ENCODE measurements at places on chromosomes 13 and 19.

- DNase-seq = no peak
Measured at GRCh38 chr13:55199134-55199533, 1941.6 kb upstream of the PRR20A start.

- DNase-seq = no peak
Measured at GRCh38 chr13:31957772-31958171, 73.8 kb upstream of the FRY start.

DNA sequence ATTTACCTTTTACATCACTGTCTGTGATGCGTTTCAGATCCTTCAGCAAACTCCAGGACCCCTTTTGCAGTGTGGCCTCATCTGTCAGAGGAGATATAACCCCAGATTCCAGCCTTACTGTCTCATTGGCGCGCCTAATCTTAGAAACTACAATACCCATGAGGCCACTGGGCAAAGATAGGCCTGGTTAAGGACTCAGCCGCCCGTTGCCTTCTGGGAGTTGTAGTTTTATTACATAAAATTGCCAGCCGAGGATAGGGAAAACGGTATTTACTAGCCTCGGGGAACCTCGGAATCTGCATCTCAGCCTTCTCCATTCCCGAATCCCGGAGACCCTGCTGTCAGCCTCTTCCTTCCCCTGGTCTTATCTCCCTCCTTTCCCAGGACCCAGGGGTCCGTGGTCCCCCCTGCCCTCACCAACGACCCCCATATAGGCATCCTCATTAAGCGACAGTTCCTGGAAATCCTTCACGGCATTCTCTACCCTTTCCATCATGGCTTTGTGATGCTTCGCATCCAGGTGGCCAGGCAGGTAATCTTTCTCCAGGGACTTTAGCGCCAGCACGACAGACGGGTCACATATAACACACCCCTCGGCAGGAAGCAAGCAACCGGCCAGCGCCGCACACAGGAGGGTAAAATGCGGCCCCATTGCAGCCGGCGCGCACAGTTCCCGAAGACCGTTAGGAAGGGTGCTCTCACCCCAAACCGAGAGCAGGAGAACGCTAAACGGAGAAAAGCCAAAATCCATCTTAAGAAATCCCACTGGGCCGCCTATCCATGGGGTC lies 1.3 kb downstream of the IZUMO1 start:
- peak; percentile 25 for DNase-seq

DNA sequence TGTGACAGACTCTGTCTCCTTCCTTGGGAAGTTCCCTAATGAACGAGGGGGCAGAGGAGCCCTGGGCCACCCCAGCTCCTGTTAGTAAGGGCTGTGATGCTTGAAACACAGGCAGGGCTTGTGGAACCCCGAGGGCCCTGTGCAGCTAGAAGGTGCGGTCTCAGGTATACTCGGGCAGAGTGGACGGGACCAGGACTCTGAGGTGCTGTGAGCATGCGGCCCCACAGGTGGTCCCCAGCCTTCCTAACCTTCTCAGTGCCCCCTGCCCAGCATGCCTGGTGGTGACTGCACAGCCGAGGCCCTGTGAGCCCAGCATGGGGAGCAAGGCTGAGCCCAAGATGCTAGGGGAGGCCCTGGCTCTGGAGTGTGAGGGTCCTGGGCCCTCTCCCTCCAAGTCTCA lies 4.0 kb upstream of the SIGLEC8 start:
- no peak for DNase-seq

DNA sequence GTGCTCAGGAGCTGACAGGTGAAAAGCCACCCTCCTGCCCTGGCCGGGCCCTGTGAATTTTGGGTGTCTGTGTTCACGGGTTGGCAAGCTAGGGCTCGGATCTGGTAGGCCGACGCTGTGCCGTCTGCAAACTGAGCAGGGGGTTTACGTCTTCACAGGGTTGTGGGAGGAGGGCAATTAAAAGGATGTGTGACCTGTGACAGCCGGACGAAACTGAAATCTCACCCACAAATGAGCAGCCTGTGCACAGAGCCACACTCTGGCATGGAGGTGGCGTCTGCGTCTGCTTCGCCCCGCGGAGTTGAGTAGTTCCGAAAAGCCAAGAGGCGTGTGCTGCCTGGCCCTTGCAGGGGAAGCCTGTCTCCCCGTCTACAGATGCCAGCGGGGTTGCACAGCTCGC lies 117.3 kb downstream of the KDM4B start:
- DNase-seq = no peak

DNA sequence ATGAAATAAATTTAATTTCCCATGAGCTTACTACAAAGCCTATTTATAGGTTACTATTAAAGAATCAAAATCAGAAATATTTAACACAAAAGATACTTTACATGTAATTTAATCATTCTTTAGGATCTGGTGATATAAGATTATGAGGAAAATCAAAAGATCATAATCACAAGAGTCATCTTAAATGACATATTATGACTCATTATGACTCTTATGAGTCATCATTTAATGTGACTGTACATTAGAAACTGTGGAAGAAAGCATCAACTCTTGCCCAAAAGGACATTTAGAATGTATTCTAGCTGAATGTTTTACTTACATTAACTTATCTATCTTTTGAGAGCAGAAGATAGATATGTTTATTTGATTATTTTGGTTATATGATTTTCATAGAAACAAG lies 458.6 kb downstream of the DCT start:
- no peak for DNase-seq

- DNase-seq = no peak
Measured at GRCh38 chr13:46332772-46333171, 54.3 kb downstream of the RUBCNL start.

- DNase-seq = no peak
Measured at GRCh38 chr13:95233026-95233635, 68.1 kb downstream of the ABCC4 start.

DNA sequence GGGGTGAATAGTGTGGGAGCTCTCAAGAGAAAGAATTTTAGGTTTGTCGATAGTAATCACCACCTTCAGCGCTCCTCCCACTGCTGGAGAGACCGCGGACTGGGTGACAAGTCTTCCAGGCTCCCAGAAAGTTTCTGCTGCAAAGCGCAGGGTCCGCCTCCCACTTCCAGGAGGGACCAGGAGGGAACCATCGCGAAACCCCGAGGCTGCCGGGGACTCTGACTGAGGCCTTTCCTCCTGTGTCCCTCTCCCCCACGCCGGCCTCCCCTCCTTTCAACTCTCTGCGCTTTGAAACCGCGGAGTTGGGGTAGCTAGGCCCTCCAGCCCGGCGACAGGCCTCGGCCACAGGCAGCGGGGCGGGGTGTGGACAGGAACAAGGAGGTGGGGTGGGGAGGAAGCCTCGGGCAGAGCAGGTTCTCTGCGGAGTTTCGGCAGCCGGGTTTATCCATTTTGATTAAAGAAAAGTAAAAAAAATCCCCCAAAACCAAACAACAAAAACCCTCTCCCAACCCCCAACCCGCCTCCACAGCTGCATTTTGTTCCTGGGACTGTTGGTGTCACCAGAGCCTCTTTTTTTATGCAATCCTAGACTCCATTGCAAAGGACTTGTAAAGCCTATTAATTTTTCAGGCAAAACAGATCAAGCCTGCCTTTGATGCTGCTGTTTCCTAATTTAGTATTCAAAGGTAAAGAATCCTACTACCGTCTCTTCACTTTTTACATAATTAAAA lies 157.2 kb downstream of the TM9SF2 start:
- DNase-seq = peak; percentile 26

DNA sequence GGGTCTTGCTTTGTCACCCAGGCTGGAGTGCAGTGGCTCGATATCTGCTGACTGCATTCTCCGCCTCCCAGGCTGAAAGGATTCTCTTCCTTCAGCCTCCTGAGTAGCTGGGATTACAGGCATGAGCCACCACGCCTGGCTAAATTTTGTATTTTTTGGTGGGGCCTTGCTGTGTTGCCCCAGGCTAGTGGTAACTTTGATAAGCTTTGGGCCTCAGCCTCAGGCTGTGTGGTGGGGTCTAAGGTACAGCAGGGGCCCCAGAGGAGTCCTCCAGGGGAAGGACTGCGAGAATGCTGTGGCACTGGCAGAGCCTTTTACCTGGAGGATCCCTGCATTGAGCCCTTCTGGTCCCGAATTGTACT lies 7.2 kb downstream of the DOT1L start:
- DNase-seq = no peak

DNA sequence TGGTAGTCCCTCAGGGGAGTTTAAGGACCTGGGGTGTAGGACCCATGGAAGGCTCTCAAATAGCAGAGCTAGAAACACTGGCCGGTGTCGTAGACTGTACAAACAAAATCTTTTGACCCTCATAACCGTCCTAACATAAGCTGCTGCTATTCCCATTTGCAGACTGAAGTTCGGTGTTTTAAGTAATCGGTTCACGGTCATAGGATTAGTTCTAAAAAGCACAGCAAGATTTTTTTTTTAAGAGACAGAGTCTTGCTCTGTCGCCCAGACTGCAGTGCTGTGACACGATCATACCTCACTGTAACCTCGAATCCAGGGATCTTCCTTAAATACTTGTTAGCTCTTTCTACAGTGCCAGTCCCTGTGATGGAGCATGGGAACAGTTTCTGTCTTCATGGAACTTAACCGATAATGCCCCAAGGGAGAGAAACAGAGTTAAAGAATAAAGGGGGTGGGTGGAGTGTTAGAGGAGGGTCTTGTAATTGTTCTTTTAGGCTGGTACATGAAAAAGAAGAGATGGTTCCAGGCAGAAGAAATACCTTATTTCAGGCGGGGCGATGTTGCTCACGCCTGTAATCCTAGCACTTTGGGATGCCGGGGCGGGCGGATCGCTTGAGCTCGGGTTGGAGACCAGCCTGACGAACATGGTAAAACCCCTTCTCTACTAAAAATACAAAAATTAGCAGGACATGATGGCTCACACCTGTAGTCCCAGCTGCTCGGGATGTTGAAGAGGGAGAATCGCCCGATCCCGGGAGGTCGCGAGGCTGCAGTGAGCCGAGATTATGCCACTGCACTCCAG lies 475 bp upstream of the ZC3H4 start:
- no peak for DNase-seq

- DNase-seq = no peak
Measured at GRCh38 chr19:38285567-38285966, 18.5 kb upstream of the C19orf33 start.

DNA sequence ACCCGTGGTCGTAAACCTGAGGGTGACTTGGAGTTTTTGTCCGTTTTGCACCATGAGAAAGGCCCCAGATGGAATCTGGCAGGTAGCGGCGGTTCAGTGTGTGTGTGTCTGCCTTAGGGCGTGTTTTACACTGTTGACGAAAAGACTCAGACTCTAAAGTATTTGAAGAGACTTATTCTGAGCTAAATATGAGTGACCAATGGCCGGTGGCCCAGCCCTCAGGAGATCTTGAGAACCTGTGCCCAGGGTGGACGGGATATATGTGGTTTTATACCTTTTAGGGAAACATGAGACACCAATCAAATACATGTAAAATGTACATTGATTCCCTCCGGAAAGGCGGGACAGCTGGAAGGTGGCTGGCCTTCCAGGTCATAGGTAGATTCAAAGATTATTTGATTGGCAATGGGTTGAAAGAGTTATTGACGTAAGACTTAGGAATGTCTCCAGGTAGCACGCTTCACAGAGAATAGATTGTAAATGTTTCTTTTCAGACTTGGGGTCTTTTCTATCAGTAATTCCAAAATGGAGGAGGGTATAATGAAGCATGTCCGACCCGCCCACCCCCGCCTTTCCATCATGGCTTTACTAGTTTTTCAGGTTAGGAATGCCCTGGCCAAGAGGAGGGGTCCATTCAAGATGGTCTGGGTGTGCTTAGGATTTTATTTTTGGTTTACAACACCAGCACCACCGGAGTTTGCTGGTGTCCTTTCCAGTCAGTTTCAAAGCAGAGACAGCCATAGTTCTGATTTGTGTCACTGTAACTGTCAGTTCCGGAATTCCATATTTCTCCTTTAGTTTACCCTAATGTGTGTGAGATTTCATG lies 1.0 kb upstream of the ZNF529 start:
- DNase-seq = no peak

GRCh38 chr19:51402117-51402516 lies 11.7 kb upstream of the C19orf84 start:
- no peak for DNase-seq

DNA sequence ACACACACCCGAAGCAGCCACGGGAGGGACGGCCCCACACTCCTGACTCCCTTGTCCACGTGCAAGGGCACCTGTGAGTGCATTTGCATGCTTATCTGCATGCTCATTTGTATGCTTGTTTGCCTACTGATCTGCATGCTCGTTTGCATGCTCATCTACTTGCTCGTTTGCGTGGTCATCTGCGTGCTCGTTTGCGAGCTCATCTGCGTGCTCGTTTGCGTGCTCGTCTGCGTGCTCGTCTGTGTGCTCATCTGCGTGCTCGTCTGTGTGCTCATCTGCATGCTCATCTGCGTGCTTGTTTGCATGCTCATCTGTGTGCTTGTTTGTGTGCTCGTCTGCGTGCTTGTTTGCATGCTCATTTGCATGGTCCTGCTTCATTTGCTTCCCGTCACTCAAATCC lies 23.8 kb downstream of the SHC2 start:
- no peak for DNase-seq

DNA sequence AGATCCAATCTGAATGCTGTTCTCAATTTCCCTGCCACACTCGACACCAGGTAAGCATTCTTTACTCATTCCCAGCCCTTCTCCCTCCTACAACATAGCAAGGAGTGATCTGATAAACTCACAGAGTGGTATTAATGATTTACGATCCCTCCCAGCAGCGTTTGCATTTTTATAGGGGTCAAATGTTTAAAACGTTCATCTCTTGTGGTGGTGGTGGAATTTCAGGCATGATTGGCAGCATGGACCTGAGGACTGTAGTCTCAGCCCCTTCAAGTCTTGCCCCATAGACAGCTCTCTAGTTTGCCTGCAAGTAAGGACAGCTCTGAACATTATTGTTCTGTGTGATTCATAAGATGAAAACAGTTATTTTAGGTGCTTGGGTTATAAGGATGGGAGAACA lies 565.7 kb downstream of the EFNB2 start:
- no peak for DNase-seq

GRCh38 chr19:4064149-4064495 lies 2.6 kb downstream of the ZBTB7A start:
- DNase-seq = no peak

DNA sequence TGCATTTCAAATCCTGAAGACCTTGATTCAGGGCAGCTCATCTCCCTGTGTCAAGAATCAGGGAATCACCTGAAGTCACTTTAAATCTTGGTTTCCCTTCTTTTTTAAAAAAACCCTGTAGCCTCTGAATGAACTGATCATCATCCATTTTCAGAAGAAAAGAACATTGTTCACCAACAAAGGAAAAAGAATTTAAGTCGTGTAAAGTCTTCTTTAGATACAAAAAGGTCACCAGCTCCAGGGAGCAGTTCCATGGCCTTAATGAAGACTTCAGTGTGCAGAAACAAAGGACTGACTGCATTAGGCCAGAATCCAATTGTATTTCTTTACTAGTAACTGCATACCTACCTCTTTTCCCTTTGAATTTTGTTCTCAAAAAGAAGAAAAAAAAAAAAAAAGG lies 245.0 kb downstream of the ABCC4 start:
- no peak for DNase-seq

Data from activated T-cell treated with anti-CD3 and anti-CD28 coated beads for 4 hours (primary cell).